Activated CD4-positive, alpha-beta T cell treated with anti-CD3 and anti-CD28 coated beads, Interleukin-2, amount 50 U/mL, for 1 hour (primary cell): ENCODE measurements at places on chromosomes 1 and 21.
A peak's percentile ranks its signal among the peaks of the same experiment; 100 is the strongest.

GRCh38 chr1:192575499-192576189 lies at the start of gene RGS1:
RGS1 (plus strand) TSS chr1:192575773; CDS start chr1:192575793, 20 bp downstream.
- peak; percentile 56 for DNase-seq

- no peak for DNase-seq
Observed at GRCh38 chr1:164764333-164764732, 205.3 kb downstream of the PBX1 start.

GRCh38 chr1:232880354-232880753 lies 70.1 kb upstream of the NTPCR start:
- DNase-seq: no peak

DNA sequence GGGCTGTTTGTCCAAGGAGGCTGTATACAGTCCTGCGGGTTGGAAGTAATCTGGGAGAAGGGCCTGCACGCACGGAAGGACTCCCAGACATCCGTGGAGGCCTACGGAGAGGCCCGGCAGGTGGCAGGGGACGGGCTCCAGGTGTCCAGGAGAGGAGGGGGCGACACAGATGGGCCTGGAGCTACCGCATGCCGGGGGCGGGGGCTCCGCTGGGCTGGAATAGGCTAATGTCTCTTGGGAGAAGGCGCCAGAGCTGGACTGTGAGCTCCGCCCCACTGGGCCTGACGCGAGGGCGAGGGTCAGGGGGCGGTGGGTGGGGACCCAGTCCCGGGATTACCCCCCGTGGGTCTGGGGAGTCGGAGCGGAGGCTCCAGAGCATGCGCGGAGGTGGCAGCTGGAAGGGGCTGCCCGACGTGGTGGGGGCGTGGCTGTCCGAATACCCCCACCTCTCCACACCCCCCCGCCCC lies 659 bp downstream of the AGO1 start:
- DNase-seq: peak; percentile 32

GRCh38 chr1:9606948-9607347 lies 18.2 kb downstream of the TMEM201 start:
- no peak for DNase-seq

DNA sequence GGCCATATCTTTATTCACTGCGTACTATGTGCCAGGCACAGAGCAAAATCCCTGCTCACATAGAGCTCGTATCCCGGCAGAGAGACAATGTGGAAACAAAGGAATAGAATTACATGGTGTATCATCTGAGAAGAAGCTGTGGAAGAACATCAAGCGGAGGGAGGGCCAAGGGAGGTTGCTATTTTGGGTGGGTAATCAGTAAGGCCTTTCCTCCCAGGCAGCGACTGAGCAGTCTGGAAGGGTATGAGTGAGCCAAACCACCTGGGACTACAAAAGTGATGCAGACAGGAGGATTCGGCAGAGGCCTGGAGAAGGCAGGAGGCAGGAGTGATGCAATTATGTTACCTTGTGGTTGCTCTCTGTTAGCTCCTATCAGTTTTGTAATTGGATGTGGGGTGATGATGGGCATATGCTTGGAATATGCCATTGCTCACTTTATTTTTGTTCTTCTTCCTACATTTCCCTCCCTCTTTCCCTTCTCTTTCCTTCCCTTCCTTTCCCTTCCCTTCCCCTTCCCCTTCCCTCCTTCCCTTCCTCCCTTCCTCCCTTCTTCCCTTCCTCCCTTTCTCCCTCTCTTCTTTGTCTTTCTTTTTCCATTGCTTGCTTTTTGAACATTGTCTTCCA lies 172.9 kb downstream of the DISC1 start:
- DNase-seq: no peak

GRCh38 chr1:65180977-65181376 lies 33.0 kb downstream of the AK4 start:
- DNase-seq: no peak

GRCh38 chr1:15197591-15198447 lies 44.3 kb downstream of the TMEM51 start:
- DNase-seq: no peak

DNA sequence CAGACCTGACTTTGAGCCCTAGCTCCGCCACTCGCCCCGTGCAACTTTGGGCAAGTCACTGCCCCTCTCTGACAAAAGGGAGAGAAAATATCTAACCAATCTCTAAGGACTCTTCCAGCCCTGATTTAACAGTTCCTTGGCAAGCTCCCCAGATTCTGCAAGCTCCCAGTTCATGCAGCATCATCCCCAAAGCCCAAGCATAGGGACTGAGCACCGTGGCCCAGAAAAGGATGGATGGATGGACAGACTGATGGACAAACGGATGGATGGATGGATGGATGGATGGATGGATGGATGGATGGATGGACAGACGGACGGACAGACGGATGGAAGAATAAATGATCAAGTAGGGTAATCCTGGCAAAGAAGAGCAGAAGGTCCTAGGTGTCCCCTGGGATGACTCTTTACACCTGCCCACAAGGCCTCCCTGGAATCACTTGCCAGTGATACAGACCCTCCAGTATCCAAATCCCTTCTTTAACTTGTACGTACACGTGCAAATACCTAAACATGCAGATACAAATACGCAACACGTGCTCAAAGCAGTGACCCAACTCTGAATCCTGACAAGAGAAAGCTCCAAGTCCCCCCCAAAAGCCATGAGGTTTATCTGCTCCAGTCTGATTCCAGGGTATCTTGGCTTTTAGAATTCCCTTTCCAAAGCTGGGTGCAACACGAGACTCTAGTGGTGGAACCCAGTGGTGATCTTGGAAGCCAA lies 16.0 kb downstream of the IFFO2 start:
- no peak for DNase-seq

GRCh38 chr1:26951821-26952497 lies 8.3 kb downstream of the KDF1 start:
- DNase-seq: no peak

DNA sequence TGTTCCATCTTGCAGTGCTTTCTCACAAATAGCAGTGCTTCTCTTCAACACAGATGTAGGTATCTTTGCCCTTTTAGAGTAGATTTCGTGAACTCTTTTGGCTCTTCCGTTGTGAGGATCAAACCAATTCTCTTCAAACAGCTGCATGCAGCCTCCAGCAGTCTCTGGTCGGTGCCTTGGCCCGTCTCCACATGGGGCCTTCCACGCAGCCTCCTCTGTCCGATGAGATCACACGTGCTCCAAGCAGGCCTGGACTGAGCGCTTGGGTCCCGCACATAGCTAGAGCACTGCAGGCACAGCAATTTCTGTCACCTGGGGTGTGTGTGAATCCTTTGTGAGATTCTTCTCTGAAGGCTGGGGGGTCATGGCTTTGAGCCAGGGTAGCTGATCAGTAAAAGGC lies 82.8 kb upstream of the KCNE2 start:
- DNase-seq: no peak

DNA sequence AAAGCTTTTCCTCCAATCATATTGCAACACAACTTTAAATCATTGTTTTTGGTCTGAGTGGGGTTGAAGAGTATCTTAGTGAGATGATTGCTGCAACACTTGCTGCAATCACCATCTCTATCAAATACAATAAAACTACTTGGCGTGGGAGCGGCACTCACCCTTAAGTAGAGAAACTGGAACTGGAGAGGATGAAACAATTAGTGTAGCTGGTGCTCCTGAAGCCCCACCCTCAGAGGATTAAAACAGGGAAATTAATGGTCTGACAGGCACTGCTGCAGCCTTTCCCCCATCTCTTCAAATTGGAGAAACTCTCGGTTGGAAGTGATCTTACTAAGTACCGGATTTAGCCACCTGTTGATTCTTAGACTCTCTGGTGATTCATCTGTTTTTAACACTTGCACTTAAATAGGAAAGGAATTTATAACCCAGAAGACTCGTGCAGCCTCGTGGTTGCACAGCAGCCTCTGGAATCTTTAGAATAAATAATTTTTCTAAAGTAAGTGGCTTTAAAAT lies 80.5 kb upstream of the KIF26B start:
- no peak for DNase-seq

- DNase-seq: no peak
Observed at GRCh38 chr21:31443736-31444521, 99.9 kb upstream of the TIAM1 start.
